Erythroblast (primary cell): ENCODE measurements at places on chromosomes 4 and X.

DNA sequence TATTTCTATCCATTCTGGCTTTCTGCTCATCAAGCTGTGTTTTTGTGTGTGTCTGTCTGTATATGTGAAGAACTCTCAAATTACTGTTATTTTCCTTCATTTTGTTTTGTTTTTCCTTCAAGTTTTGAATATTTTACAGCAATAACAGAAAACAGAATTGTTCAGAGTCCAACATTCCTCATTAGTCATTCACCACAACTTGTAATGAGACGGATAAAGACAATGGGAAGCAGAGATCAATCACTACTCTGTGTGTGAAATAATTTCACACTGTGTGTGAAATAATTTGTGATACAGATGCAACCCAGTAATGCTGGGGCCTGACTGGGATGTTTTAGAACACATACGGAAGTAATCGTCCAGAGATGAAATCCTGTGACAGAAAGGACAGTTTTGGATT lies 55.2 kb downstream of the HPGD start:
- DNase-seq, result no peak

GRCh38 chrX:12138361-12139313 lies at the start of gene FRMPD4:
Gene FRMPD4, plus strand, starts transcription at chrX:12138473. Its CDS starts 499 bp downstream, at chrX:12138972.
- no peak for DNase-seq

- DNase-seq, result no peak
Observed at GRCh38 chr4:76310683-76311082, 4.2 kb downstream of the STBD1 start.

- no peak for DNase-seq
Observed at GRCh38 chr4:169210504-169211118, 60.1 kb downstream of the SH3RF1 start.

- DNase-seq, result no peak
Observed at GRCh38 chr4:79272126-79272525, 53.7 kb downstream of the NAA11 start.

GRCh38 chr4:158914218-158914617 lies 145.4 kb downstream of the FNIP2 start:
- no peak for DNase-seq

DNA sequence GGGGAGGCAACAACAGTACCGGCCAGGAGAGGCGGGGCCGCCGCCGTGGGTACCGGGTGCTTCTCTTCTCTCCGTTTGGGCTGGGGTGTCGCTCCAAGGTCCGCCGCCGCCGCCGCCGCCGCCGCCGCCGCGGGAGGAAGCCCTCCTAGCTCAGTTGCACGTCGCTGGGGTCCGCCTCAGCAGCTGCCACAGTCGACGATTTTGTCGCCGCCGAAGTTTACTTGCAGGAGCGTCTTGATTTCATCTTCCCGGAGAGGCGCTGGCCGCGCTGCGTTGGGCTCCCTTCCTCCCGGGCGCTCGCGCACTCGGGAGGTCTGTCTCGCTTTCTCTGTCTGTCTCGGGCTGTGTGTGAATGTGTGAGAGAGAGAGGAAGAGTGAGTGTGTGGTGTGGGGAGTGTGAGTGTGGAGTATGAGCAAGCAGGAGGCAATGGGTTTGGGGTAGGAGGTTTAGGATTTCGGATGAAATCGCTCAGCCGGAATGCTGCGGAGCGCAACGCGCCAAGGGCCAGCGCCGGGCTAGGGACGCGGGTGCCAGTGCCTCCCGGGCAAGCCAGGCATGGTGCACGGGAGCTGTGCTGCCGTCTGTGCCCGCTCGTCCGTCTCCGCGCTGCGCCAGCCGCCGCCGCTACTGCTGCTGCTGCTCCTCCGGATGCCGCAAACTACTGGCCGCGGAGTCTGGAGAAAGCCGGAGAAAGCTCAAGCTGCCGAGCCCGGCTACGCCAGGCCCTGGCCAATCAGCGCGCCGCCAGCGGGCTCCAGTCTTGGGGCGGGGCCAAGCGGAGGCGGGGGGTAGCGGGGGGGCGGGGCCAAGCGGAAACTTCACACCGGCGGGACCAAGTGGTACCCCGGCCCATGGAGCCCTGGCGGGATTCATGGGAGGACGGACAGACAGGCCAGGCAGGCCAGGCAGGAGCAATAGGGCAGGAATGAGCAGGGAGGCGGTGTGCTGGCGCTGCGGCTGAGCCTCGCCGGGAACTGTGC lies at the start of gene PCDH19:
TSS of gene PCDH19 (minus strand) at position 664 of the 981 bp plus-strand sequence. CDS start 1,676 bp downstream, outside the sequence.
- peak; percentile 2 for DNase-seq

- DNase-seq, result no peak
Observed at GRCh38 chr4:15455290-15455689, 14.4 kb upstream of the CC2D2A start.

GRCh38 chr4:184100297-184100885 lies 117.3 kb downstream of the ENPP6 start:
- DNase-seq, result peak; percentile 14

DNA sequence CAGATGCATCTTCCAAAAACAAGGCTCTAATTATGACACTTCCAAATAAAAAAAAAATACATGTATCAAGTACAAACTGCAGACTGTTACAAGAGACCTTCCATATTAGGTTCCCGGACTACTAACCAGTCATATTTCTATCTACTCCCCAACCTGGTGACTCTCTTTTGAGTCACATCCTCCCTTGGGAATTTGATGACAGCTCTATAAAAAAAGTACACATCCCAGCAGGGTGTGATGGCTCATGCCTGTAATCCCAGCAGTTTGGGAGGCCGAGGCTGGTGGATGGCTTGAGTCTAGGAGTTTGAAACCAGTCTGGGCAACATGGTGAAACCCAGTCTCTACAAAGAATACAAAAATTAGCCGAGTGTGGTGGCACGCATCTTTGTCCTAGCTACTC lies 14.9 kb downstream of the RPGR start:
- DNase-seq, result no peak

GRCh38 chr4:80142394-80143306 lies 54.7 kb upstream of the PRDM8 start:
- peak; percentile 74 for DNase-seq

GRCh38 chrX:72358313-72358712 lies 52.6 kb upstream of the CITED1 start:
- DNase-seq, result no peak

DNA sequence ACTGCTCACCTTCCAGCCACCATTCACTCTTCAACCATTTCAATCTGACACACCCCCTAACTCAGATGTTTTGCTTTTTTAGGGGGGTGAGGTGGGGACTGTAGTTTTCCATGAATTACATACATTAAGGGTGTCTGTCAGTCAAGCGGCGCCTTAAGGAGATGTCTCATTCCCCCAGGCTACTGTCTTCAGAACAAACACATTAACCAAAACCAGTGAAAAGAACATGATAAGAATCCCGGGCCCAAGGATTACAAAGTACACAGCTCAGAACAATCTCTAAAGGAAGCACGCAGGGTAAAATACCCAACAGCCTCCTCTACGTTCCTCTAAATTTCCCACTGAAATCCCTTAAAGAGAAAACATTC lies 62.5 kb upstream of the IRF2 start:
- DNase-seq, result peak; percentile 53

- no peak for DNase-seq
Observed at GRCh38 chrX:129781680-129782495, 2.1 kb downstream of the SASH3 start.

DNA sequence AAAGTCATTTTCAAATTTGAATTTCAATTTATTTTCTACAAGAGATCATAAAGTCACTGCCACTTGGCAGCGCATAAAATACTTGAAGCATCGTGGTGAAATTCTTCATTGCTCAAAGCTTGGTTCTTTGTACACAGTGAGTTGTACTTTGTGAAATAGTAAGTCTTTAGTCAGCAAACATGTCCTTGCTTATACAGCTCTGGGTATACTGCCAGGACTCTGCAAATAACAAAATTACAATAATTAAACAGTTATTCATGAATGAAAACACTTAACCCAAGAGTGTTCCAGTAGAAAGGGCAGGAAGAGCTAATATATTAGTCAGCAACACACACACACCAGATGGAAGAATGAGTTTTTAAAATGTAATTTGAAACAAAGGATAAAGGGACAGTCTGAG lies 1300.9 kb upstream of the DIAPH2 start:
- no peak for DNase-seq

DNA sequence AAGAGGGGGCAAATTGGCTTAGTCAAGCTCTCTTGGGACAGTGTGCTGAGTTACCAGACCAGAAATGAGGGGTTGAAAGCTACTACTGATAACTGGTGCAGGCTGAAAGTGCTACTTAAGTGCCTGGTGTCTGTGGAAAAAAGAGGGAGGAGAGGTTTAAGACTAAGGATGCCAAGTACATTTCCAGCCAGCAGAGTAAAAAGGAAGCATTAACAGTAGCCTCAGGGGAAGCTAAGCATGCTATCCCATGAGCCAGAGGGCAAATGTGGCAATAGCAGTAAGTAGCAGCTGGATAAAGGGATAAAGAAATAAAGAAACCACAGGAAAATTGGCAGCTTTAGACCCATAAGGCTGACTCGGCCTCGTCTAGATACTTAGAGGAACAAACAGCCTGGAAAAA lies 196.3 kb upstream of the MAB21L2 start:
- DNase-seq, result peak; percentile 32

DNA sequence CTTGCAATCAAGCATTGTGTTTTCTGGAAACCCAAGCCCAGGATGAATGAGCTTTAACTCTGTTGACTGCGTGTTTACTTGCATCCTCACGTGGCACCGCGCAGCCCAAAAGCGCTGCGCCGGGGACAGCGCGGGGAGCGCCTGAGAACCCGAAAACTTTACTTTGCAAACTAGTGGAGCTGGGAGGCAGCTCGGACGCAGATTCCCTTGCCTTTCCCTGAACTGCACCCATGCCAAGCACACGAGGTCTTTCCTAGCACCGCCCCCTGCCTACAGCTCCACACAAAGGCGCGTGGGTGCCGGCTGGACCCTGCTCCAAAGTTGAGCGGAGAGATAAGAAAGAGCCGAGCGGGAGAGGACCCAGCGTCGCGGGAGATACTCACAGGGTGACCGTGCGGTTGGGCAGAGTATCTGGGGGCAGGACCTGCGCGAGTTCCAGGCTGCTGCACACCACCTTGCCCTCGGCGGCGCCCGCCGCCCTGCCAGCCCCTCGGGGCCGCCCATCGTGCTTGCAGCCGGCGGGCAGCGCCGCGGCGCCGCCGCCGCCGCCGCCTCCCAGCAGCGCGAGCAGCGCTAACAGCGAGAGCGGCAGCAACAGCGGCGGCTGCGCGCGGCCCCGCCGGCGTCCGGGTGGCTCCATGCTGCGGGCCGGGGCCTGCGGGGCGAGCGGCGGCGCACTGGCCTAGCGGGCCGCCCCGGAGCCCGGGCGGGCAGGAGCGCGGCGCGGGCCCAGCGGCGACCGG lies 550 bp downstream of the ADGRA3 start:
- DNase-seq, result peak; percentile 74

DNA sequence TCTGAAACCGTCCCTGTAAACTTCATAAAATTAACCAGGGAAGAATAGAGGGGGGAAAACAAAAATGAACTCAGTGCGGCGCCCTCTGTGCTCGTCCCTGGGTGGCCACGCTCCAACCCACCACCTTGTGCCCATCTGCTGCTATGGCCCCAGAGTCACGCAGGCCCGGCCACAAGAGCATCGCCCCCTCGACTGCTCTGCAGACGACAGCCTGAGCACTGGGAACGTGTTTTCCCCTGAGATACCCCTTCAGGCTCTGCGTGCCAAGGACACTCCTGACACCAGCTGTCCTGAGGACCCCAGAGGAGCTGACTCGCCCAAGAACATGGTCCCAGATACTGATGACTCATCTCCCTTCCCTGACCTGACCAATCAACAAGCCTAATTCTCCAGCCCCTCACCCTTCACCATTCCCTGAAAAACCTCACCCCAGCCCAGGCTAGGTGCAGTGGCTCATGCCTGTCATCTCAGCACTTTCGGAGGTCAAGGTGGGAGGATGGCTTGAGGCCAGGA lies 64.1 kb upstream of the GPR78 start:
- no peak for DNase-seq

GRCh38 chrX:132045456-132045855 lies 22.4 kb downstream of the STK26 start:
- no peak for DNase-seq

DNA sequence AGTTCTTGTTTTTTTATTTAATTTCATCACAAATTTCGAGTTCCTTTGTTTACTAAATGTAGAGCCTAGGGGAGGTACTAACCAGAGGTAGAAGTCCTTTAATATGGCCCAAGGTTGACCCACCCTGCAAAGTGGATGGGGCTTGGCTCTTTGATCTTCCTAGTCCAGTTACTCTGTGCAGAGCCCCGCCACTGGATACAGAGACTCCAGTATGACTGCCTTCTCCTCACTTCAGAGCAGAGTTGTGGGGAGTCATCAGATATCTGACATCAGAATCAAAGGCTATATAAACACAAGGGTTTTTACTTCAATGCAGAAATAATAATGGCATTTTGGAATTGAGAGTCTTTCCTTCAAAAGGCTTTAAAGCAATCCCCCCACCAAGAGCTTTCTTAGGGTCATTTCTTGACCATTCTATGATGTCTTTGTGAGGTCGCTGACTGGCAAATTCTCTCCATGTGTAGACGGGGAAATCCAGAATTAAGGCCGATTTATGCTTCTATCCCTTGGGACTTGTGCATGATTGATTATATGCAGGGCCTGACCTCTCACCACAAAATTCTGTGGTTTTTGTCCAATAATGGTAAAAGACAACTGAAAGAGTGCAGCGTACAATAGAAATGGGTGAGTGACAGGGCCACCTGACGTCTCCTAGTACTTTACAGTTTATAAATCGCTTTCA lies 88.3 kb upstream of the CITED1 start:
- DNase-seq, result no peak

DNA sequence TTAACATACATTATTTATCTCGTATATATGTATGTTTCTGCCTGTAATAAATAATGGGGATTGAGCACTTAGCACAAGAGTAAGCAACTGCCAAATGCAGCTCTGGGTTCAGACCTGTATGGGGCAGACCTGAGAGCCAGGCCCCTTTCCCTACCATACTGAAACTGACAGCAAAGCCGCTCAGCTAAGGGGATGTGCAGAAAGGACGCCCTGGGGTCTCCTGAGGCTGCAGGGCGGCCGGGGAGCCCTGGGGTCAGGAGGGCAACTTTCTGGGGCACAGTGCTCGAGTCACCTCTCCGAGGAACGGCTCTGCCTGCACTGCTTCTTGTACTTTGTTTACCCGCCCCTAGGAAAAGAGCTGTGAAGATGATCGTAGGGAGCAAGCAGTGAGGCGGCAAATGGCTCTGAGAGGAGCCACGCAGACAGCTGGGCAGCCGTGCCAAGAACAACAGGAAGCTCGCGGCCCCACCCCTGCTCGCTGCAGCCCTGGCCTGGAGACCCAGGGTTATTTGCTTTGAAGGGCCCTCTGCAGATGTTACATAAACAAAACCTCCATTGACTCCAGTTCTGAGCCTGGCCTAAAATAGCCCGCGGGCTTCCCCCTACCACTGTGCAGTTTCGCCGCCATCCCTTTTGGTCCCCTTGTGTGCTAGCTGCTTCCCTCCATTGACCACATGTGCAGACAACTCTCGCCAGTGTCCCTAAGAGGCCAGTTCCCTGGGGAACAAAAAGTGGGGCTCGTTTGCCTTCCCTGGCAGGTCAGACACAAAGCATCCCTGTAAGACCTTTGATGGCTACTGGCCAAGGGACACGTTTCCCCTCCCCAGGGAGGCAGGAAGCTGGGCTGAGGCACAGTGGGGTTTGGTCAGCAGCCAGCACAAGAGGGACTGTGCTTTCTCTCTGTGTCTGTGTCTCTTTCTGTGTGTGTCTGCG lies 111.3 kb upstream of the LNX1 start:
- no peak for DNase-seq

- no peak for DNase-seq
Observed at GRCh38 chr4:137768196-137768595, 235.9 kb upstream of the PCDH18 start.
